ENCODE measurements at places on chromosomes 7 and 10. TPM values are rescaled to one million over a fixed set of nuclear protein-coding genes. Genes with fewer than 3 reads are reported as not detected.

The PPP3CB gene
- 115 TPM for polyA plus RNA-seq

The EN2 gene
- not detected for polyA plus RNA-seq

The GBX1 gene
- polyA plus RNA-seq: 2.1 TPM

The SPDYE16 gene
- not detected for polyA plus RNA-seq

The C10orf105 gene
- polyA plus RNA-seq: 0.17 TPM

The HPSE2 gene
- not detected for polyA plus RNA-seq

The GHRHR gene
- 0.81 TPM for polyA plus RNA-seq

The CAV1 gene
- 314 TPM for polyA plus RNA-seq

The OR2A12 gene
- polyA plus RNA-seq: not detected

The ZNF365 gene
- polyA plus RNA-seq: 0.45 TPM

The GGCT gene
- polyA plus RNA-seq: 33.7 TPM

The SPDYE1 gene
- 0.76 TPM for polyA plus RNA-seq

The PDSS1 gene
- polyA plus RNA-seq: 8.4 TPM

The C10orf67 gene
- not detected for polyA plus RNA-seq

DNA sequence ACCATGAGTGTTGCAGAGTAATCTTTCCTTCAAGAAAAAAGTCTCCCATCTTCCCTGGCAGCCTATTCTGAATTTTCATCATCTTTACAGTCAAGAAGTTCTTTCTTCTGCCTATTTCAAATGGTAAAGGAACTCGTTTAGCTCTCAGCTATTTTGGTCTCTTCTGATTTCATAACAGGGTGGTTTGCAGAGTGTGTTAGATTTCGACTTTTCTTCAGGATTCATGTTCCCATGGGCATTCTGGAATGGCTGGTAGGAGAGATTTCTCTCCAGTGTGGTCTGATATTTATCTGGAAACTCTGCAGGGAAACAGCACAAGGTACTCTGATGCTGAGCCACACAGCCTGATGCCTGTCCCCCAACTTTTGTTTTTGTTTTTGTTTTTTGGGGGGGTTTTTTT lies 111.1 kb upstream of the FAM171A1 start:
- no peak for DNase-seq

DNA sequence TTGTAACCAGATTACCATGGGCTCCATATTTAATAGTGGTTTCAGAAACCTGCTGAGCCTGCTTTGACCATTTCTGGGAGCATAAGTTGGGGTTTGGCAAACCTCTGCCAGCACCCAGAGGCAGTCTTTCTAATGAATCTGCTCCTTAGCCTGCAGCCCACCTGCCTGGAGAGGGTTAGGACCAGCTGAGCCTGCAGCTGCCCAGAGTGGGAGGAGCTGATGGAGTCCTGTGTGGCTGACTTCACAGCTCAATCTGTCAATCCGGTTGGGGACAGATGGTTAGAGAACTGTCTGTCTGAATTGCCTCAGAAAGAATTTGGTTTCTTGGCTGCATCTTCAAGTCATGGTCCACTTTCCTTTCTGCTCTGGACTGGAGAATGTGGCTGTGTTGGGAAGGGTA lies 444.6 kb downstream of the NRG3 start:
- peak; percentile 8 for DNase-seq

GRCh38 chr10:30758338-30758737 lies 128.8 kb upstream of the LYZL2 start:
- no peak for DNase-seq

DNA sequence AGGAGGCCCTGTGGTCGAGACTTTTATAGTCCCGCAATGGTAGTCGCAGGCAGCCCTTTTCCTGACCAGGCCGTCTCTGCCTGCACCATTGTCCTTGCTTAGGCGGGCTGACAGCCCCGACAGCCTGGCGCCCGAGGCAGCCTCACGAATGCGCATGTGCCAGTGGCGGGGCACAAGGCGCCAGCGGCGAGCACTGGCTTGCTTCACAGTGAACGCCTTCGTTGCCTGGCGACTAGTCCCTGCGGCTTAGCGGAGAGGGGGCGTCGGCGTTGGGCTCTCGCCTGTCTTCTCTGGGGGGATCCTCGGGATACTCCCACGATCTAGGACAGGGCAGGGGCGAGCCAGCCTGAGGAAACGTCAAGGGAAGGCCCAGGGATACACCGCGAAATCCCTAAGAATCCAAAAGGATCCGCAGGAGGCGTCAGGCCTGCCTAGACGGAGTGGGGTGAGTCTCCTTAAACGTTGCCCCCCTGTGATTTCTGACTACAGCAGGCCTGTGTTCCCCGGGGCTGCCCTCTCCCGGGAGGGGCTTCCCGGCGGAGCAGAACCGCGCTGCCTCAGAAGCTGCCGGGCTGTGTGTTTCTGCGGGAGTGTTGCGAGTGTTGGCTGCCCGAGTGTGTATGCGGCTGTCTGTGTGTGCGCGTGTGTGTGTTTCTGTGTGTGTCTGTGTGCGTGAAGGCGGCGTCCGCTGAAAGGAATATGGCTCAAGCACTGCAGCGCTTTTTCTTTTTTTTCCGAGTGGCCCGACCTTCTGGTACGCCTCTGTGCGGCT lies 20.5 kb upstream of the ZNF273 start:
- peak; percentile 34 for DNase-seq

DNA sequence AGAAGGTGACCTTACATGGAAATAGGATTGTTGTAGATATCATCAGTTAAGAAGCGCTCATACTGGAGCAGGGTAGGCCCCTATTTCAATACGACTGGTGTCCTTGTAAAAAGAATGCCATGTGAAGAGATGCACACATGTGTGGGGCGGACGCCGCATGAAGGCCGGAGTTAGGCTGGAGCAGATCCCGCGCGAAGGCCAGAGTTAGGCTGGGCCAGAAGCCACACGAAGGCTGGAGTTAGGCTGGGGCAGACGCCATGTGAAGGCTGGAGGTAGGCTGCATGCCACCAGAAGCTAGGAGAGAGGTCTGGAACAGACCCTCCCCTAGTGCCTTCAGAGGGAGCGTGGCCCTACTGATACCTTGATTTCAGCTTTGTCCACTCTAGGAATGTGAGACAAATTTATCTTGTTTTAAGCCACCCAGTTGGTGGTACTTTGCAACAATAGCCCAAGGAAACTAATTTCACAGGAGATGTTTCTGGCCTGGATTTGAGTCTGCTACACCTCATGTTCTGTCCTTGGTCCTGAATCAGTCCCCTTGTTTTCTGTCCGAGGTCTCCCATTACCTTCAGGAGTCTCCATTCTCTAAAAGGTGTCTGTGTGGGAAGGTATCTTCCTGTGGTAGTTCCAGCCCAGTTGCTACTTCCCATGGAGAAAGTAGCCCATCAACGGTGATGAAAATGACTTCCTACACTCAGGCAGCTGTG lies 585.8 kb downstream of the LRMDA start:
- no peak for DNase-seq

GRCh38 chr10:6411436-6411835 lies 168.6 kb downstream of the PRKCQ start:
- no peak for DNase-seq

GRCh38 chr7:1520539-1521234 lies 9.8 kb upstream of the MAFK start:
- DNase-seq: no peak

GRCh38 chr7:42227936-42228591 lies 8.9 kb downstream of the GLI3 start:
- no peak for DNase-seq

GRCh38 chr10:130438861-130439260 lies 302.7 kb downstream of the GLRX3 start:
- no peak for DNase-seq

DNA sequence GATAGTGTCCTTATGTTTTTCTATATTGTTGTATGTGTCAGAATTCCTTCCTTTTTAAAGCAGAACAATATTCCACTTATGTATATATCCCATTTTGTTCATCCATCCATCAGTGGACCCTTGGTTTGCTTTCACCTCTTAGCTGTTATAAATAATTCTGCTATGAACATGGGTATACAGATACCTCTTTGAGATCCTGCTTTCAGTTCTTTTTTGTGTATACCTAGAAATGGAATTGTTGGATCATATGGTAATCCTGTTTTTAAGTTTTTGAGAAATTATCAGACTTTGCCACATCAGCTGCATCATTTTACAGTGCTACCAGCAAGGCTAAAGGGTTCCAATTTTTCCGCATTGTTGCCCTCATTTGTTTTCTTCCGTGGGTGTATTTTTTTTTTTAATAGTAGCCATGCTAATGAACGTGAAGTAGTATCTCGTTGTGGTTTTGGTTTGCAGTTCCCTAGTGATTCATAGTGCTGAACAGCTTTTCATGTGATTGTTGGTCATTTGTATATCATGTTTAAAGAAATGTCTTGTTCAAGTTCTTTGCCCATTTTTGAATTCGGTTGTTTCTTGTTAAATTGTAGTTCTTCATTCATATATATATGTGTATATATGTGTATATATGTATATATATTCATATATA lies 87.8 kb downstream of the LCOR start:
- no peak for DNase-seq

- DNase-seq: no peak
These were observed 766.0 kb upstream of the POT1 start for GRCh38 chr7:125695626-125696025.

GRCh38 chr10:87966459-87966858 lies 103.0 kb downstream of the PTEN start:
- no peak for DNase-seq

DNA sequence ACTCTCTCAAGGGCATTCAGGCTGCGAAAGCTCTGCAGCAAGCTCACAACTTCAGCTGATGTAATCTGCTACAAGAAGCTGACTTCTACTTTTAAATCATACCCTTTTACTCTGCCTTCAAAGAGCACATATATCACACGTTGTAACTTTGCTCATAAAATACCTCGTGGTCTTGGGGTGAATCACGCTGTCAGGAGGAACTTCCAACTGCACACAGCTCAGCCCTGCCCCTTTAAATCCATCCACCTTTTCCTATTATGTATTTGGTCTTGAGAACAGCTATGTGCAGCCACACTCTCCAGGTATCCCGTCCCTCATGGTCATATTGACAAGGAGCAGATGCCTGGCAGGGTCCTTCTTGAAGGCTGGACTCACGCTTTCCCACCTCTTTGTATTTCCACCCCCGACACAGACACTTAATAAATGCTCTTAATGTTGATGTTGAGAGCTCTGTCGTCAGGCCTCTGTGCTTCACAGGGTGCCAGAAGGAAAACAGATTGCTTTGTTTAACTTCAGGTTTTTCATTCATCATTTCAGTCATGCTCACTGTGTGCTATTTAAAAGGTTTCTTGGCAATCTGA lies 47.6 kb downstream of the ICA1 start:
- DNase-seq: no peak

GRCh38 chr10:20674926-20675325 lies 222.2 kb downstream of the NEBL start:
- DNase-seq: peak; percentile 48

DNA sequence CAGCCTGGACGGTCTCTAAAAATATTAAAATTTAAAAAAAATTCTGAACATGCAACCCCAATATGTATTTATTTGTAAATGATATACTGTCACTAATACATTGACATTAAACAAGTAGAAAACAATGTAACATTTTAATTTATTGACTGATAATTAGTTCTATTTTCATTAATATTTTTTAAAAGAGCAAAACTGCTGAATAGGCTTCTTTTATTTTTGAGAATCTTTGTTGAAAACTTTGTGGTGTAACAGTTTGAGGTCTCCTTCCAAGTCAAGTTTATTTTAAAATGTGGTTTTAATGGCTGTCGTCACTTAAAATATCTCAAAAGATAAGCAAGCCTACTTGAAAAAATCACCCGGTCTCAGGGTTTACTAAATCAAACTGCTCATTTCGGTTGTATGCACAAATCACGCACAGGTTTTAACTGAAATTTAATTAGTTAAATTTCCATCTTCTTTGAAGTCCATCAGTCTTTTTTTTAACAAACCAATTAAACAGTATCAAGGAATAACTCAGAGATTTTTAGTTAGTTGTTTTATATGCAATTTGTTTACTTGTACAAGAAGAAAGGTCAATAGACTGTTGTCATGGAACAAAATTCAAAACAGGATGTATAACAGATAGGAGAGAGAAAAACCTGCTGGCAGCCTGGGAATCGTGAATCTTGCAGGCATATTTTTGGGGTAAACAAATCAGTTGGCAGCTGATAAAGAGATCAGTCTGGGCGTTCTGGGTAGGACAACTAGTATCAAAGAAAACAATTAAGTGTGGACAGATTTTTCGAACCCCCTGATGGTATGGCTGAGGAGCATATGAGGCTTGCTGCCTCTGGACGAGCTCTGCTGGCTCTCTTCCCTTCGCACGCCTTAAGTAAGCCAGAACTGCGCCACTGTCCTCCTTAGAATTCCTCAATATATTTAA lies 9.7 kb upstream of the EDRF1 start:
- no peak for DNase-seq

DNA sequence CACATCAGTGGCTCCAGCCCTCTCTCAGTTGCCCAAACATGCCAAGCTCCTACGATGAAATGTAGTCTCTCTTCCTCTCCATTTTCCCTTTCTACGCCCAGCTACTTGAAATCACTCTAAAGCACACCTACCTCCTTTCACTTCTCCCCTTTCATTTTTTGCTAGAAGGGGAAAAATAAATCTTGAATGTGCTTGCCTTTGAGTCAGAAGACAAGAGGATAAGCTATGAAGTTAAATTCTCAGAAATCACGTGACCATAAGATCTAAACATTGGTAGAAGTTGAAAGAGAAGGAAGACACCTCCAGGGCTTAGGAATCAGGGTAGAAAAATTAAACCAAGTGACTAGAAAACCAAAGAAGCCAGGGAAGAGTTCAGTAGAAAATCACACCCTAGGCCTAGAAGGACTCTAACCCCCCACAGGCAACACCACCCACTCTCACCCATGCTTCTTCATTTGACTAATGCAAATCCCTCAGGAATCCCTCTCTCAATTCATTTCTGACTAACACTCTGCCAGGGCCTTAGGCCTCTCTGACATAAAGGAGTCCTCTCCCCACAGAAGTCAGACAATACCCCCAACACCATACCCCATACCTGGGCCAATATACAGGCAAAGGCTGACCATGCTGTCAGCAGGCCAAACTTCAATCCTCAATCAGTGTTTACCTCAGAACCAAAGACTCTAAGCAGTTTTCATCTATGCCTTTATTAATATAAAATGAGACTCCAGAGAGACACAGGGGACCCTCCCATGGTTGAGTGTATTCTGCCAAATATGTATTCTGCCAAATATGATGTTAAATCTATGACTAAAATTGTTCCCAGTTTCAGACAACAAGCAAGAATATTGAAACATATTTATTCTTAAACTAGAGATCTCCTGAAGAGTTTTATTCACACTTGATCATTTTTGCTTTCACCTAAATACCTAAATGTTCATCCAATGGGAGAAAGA lies 84.8 kb downstream of the ELMO1 start:
- DNase-seq: no peak

DNA sequence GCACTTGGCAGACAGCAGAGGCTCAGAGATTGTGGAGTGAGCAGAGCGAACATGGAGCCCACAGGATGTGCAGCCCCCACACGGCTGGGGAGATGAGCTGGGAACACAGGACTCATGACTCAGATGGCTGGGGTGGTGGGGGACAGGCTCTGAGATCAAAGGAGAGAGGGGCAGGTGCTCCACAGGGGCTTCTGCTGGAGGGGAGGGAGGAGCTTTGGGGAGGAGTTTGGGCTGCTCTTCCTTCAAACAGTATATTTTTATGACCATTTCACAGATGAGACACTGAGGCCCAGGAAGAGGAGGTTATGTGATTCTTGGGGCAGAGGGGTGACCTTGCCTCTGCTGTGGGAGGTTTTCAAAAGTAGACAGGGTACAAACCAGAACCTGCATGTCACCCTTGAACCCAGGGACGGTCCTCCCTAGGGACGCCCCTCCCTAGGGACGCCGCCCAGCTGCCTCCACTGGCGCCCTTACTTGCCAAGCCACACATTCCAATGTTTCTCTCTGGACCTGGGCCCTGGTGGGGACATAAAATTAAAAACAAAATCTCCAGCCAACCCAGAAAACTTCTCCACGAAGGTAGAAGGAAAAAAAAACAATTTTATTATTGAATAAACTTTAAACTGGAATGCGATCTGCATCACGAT lies 981 bp upstream of the CRYGN start:
- DNase-seq: no peak
